Endodermal cell (in vitro differentiated cells): ENCODE measurements at places on chromosomes 12 and 14. TPM values are rescaled to one million over a fixed set of nuclear protein-coding genes. Genes with fewer than 3 reads are reported as not detected.

Gene PLEKHH1
- total RNA-seq: 52.6 and 61.1 TPM in 2 replicates

Gene FGF23
- total RNA-seq: 0.32 and 0.44 TPM in 2 replicates

Gene MFAP5
- 0.20 and 0.44 TPM in 2 replicates for total RNA-seq

DNA sequence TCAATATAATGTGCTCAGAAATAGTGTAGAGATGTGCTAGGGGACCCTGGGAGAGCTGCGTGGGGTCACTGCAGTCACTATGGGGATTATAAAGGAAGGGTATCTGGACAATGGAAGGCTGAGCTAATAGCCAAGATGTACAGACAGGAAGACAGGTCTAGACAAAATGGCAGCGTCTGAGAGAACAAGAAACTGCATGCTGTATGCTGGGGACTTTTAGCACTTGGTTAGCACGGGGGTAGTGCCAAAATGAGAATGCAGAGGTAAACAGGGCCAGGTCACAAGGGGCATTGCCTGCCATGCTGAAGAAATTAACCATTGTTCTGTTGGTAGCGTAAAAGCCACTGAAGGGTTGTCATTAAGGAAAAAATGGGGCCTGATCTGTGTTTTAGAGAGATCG lies 308.2 kb downstream of the EMP1 start:
- no peak overlapping the region for H3K4me3 ChIP-seq
- peaks cover 11% of the 10 kb centered on the region for H3K4me1 ChIP-seq
- peak overlapping the region; percentile 34 for H3K27ac ChIP-seq
- DNase-seq: no peak

- H3K27ac ChIP-seq: no peak overlapping the region
- H3K36me3 ChIP-seq: peaks cover 12% of the 10 kb centered on the region
- DNase-seq: peak; percentile 91
- peak overlapping the region; percentile 99 for H3K4me3 ChIP-seq
These were observed 1.9 kb upstream of the RAB35 start for GRCh38 chr12:120118321-120119061.

- peaks cover 19% of the 10 kb centered on the region for H3K4me1 ChIP-seq
- peak; percentile 35 for DNase-seq
- no peak overlapping the region for H3K4me3 ChIP-seq
- no peak overlapping the region for H3K27ac ChIP-seq
- H3K36me3 ChIP-seq: no peaks in the 10 kb centered on the region
- no peaks in the 10 kb centered on the region for H3K27me3 ChIP-seq
These were observed 3.8 kb downstream of the SOAT2 start for GRCh38 chr12:53107122-53107521.

DNA sequence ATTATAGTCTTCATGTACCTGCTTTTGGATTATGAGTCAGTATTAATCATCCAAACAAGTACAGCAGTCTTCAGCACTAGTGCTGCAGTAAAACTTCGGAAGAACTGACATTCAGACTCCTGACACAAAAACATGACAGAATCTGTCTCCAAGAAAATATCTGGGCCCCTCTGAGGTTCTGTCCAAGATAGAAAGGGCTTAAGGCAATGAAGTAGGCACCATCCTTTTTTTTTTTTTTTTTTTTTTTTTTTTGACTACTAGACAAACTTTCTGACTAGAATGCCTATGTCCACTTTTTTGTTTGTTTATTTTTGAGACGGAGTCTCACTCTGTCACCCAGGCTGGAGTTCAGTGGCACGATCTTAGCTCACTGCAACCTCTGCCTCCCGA lies 112.5 kb downstream of the MED13L start:
- H3K4me1 ChIP-seq: peaks cover 15% of the 10 kb centered on the region
- no peak overlapping the region for H3K4me3 ChIP-seq
- no peak for DNase-seq
- peaks cover 4% of the 10 kb centered on the region for H3K36me3 ChIP-seq

DNA sequence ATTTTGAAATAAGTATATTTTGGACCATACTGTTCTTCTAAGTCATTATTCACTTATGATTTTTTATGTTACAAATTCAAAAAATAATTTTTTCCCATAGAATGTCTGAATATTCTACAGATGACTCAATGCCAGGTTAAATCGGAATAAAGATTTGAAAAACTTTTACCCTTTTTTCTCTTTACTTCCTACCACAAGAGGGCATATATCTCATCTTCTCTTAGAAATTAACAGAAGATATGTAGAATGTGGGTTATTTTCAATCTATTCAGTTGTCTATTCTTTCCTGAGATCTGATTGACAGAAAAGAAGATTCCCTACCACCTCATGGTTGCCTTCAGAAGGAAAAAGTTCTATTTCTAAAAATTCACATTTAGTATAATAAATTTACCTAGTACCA lies 53.0 kb upstream of the KITLG start:
- DNase-seq: no peak
- H3K4me1 ChIP-seq: no peaks in the 10 kb centered on the region
- no peaks in the 10 kb centered on the region for H3K27me3 ChIP-seq
- no peak overlapping the region for H3K27ac ChIP-seq
- H3K36me3 ChIP-seq: no peaks in the 10 kb centered on the region

DNA sequence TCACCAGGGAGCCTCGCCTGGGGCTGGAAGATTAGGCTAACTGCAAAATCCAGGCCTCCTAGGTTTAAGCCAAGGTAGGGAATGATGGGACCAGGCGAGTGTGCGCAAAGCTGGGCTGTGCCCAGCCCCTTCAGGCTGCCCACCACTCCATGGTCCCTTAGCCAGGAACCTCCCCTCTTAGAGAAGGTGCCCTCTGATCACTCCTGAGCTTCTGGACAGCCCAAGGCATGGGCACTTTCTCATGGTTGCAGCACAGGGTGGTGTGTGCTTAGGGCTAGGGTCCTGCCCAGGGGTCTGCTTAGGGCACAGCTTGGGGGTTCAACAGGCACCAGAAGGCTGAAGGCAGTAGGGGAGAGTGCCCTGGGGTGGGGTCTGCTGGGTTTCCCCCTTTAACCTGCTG lies 69.0 kb downstream of the PRIMA1 start:
- no peak overlapping the region for H3K27ac ChIP-seq
- no peak overlapping the region for H3K4me3 ChIP-seq
- no peaks in the 10 kb centered on the region for H3K36me3 ChIP-seq

DNA sequence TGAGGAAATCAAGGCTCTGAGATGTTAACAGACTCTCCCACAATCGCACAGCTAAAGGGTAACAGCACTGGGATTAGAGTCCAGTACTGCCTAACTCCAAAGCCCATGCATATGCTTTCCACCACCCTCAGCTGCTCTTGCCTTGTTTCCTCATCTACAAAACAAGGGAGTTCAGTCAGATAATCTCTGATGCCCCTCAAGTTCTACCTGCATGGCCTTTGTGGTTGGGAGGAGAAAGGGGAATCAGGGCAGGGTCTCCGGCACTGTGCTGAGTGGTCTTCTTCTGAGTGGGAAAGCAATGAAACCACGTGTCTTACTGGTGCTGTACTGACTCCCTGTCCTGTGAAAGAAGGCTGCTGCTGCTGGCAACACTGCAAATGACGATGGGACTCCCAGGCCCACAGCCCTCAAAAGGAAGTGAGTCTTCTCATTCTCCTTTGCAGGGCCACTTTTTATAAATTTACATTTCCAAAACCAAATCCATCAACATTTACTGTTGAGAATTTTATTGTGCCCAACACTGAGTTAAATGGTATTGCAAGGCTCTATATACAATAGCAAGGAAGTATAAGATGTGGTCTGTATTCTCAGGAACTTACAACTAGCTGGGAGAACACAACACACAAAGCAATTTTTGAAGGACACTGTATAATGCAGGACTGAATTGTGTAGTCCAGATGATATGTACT lies 19.7 kb upstream of the DUSP16 start:
- H3K27ac ChIP-seq: no peak overlapping the region
- H3K27me3 ChIP-seq: no peaks in the 10 kb centered on the region
- no peak overlapping the region for H3K4me3 ChIP-seq
- no peaks in the 10 kb centered on the region for H3K4me1 ChIP-seq
- H3K36me3 ChIP-seq: no peaks in the 10 kb centered on the region

DNA sequence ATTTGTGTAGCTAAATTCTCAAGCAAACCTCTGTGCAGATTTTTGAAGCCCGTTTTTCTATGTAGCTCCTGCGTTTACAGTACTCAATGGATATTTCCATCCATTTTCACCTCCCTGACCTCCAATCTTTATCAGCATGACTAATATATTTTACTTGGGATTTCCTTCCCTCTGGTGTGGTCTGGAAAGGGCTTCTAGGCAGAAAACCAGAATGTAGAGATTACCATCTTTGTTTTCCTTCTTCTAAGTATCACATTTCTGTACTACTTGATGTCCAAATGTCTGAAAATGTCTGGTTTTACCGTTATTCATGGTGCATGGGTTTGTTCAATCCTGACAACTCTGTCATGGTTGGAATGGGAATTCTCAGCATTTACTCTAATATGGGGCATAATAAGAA lies 907.6 kb upstream of the FLRT2 start:
- peak overlapping the region; percentile 0 for H3K4me3 ChIP-seq
- H3K27me3 ChIP-seq: no peaks in the 10 kb centered on the region
- peaks cover 3% of the 10 kb centered on the region for H3K4me1 ChIP-seq

- DNase-seq: no peak
- no peaks in the 10 kb centered on the region for H3K4me1 ChIP-seq
- no peaks in the 10 kb centered on the region for H3K36me3 ChIP-seq
- no peak overlapping the region for H3K4me3 ChIP-seq
- no peak overlapping the region for H3K27ac ChIP-seq
These were observed 117.4 kb downstream of the GCH1 start for GRCh38 chr14:54785136-54785777.

GRCh38 chr12:102374190-102374589 lies 106.2 kb downstream of the IGF1 start:
- no peak for DNase-seq
- no peaks in the 10 kb centered on the region for H3K4me1 ChIP-seq
- no peaks in the 10 kb centered on the region for H3K27me3 ChIP-seq
- no peak overlapping the region for H3K27ac ChIP-seq
- H3K36me3 ChIP-seq: no peaks in the 10 kb centered on the region

GRCh38 chr12:120332523-120332922 lies 4.9 kb upstream of the PLA2G1B start:
- H3K4me3 ChIP-seq: no peak overlapping the region
- H3K36me3 ChIP-seq: no peaks in the 10 kb centered on the region
- H3K4me1 ChIP-seq: no peaks in the 10 kb centered on the region
